ENCODE measurements at places on chromosomes 16 and 17.
A peak's percentile ranks its signal among the peaks of the same experiment; 100 is the strongest.

DNA sequence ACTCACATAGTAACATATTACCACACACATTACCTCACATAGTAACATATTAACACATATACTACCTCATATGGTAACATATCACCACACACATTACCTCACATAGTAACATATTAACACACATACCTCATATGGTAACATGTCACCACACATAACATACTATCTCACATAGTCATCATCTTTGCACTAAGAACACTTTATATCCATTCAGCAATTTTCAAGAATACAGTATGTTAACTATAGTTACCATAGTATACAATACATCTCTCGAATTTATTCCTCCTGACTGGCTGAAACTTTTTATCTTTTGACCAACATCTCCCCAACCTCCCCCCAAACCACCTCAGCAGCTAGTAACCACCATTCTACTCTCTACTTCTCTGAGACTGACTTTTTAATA is 7.6 kb downstream of the NUDT7 start:
- DNase-seq = no peak

- no peak for DNase-seq
Observed at GRCh38 chr16:46900455-46901235, 16.5 kb downstream of the GPT2 start.

DNA sequence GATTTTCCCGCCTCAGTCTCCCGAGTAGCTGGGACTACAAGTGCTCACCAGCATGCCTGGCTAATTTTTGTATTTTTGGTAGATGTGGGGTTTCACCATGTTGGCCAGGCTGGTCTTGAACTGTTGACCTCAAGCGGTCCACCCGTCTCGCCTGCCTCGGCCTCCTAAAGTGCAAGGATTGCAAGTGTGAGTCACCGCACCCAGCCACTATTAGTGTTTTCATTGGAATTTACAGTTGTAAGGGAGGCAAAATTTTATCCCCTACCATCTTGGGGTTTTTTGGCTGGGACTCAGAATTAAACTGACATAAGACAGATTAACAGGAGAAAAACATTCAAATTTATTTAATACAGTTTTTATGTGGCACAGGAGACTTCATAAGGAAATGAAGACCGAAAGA is 12.3 kb upstream of the MYCBPAP start:
- DNase-seq = no peak

DNA sequence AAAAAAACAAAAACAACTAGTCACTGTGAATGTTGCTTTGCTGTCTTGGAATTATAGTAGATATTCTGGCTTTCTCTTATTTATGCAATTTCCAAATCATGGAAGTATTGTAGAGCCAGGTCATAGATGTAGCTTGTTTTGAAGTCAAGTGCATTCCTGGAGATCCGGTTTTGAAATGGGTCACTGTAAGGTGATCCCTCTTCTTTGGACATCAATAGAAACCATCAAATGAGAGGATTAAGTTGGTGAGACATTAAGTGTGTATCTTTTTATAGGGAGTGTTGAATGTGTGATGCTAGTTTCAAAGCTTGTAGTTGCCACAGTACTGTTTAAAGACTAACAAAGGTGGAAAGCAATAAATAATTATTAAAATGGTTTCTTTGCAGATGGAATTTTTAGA is 4.5 kb downstream of the PRKAR1A start:
- DNase-seq = no peak

DNA sequence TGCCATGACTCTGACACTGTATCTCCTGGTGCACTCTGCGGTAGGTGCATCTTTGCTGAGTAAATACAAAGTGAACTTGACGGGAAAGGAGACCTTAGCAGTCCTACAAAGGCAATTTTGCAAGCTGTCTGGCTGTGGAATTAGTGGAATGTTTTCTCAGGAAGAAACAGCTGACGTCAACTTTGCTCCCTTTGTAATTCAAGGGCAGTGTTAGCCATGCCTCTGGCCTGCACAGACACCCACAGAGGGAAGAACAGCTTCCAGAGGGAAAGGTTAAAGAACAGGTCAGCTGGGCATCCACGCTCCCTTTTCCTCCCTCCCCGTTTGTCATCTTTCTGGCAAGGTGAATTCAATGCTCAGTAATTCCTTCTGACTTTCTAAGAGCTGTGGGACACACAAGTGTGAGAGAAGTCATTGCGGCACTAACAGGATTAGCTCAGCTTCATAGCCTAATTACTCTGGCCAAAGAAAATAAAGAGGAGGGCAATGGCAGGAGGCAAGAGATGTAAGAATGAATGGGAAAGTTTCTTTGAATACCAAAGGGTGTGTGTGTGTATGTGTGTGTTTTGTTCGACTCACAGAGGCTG is 476.9 kb upstream of the GOT2 start:
- no peak for DNase-seq

DNA sequence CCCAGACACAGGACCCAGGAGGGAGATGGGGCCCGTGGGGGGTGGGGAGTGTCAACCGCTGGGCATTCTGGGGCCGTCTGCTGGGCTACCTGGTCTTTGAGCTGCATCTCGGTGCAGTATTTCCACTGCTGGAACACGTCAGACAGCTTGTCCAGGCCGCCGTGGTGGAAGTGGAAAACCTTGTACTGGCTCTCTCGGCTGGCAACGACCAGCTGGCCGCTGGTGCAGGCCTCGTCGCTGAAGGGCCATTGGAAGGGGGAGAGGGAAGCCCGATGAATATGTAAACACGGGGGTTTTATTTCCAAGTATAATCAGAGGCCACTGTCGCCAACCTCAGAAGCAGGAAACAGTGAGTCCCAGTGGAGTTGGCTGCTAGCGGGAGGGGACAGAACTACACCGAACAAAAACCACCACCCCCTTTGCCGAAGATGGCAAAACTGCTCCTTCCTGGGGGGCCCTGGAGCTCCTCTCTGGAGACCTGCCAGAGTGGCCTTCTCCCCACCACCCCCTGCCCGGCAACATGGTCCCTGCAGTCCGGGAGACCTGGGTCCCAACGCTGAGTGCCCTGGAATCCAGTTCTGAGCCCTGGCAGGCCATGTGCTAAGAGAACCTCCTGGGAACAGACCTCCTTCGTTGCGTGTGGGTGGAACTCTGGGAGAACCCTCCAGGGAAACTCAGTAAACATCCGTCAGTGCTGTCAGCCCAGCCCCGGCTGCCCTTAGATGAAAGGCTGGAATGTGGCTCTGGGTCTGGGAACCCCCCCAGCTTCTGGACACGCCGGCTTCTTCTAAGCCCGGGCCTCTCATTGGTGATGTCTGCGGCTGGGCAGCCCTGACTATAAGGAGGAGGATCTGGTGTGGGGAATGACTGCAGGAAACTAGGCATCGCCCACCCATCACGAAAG is 84.1 kb downstream of the TBC1D16 start:
- no peak for DNase-seq

DNA sequence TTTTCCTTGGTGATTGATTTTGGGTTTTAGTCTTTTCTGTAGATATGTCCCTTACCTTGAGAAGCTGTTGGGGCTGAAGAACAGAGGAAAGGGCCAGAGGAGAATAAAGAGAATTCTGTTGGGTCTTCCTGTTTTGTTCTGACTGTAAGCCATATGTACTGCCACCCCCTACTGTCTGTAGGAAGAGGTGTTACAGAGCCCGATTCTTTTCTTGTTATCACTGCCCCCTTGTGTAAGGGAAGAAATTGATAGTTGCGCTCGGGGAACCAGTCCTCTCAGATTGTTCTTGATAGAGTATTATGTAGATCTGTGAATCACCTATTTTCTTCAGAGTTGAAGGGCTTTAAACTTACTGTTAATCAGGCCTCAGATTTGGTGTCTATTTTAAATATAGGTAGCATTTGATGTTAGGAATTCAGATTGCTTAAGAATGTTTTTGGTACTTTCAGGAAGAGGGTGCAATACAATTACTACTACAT is 2.4 kb downstream of the TANC2 start:
- peak; percentile 66 for DNase-seq

- DNase-seq = peak; percentile 81
Observed at GRCh38 chr16:383326-384051, 1.7 kb upstream of the PGAP6 start.

- no peak for DNase-seq
Observed at GRCh38 chr17:74180336-74180735, 23.1 kb upstream of the RPL38 start.

GRCh38 chr17:73782231-73782630 is 138.0 kb upstream of the SDK2 start:
- DNase-seq = no peak

- no peak for DNase-seq
Observed at GRCh38 chr17:35213412-35213940, 19.3 kb upstream of the SLC35G3 start.

DNA sequence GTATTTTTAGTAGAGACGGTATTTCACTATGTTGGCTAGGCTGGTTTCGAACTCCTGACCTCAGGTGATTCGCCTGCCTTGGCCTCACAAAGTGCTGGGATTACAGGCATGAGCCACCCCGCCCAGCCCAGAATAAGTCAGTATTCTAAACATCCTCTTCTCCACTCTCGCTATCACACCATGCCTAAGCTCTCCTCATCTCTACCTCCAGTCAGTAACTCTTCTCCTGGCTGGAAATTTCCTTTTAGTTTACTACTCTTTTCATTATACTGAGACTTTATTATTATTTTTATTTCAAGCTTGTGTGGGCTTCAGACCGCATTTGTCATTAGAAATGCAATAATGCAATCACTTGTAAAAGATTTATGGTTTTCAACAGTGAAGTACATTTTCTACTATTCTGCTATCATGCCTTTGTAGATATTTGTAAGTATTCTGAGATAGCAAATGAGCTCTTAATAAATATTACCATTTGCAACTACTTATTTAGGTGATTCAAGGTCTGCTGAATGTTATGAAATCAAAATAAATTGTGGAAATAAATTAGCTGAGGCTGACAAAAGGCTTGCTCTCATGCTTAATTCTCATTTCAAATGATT is 617.3 kb upstream of the GOT2 start:
- no peak for DNase-seq

GRCh38 chr17:21010705-21011596 is 31.9 kb downstream of the USP22 start:
- no peak for DNase-seq

GRCh38 chr16:71467810-71468209 is 5.8 kb upstream of the ZNF23 start:
- peak; percentile 45 for DNase-seq

- no peak for DNase-seq
Observed at GRCh38 chr16:49936791-49937190, 80.9 kb upstream of the ZNF423 start.
